T-helper 17 cell (primary cell): ENCODE measurements at places on chromosomes 3 and 15. TPM values are rescaled to one million over a fixed set of nuclear protein-coding genes. Genes with fewer than 3 reads are reported as not detected.

- no peak overlapping the region for H3K4me3 ChIP-seq
- H3K36me3 ChIP-seq, result no peaks in the 10 kb centered on the region
- no peak for DNase-seq
- H3K27ac ChIP-seq, result peak overlapping the region; percentile 41
Observed at GRCh38 chr15:62136911-62137865, 27.9 kb downstream of the C2CD4B start.

DNA sequence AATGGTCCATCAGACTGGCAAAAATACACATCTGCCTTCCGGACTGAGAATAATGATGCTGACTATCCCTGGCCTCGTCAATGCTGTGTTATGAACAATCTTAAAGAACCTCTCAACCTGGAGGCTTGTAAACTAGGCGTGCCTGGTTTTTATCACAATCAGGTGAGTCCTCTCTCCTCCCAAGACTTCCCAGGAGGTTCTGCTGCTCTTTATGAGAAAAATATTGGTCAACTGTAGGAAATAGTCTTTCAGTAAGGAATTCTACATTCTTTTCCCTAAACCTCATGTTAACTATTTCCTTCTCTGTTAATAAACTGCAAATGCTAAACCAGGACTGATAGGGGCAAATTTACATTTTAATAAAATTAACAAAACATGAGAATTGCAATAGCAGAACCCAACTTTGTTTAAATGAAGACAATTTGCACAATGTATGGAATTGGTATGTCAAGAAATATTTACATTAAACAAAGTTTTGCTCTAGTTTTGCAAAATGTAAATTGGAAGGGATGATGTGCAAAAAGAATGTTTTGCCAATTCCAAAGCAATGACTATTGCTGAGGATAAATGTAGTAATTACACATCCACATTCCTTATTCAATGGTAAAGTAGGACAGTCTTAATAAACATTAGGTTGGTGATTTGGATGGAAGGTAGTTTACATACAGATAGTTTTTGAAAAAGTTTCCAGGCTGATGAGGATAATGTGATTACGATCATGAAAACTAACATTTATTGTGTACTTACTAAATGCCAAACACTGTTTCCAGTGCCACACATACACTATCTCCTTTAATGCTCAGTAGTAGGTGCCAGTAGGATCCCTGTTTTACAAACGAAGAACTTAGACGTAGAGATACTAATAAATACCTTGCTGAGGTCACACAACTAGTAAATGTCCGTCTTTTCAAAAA is 21.1 kb downstream of the UPK1B start:
- H3K36me3 ChIP-seq, result peaks cover 6% of the 10 kb centered on the region
- H3K27me3 ChIP-seq, result peaks cover 12% of the 10 kb centered on the region
- no peak overlapping the region for H3K27ac ChIP-seq
- H3K4me1 ChIP-seq, result no peaks in the 10 kb centered on the region
- no peak for DNase-seq

The MAP3K13 gene
- total RNA-seq, result 6.8 TPM

The VEPH1 gene
- total RNA-seq, result 3.9 TPM

- H3K36me3 ChIP-seq, result no peaks in the 10 kb centered on the region
- H3K4me3 ChIP-seq, result no peak overlapping the region
- peaks cover 28% of the 10 kb centered on the region for H3K27me3 ChIP-seq
Observed at GRCh38 chr15:68767833-68768232, 52.9 kb downstream of the ANP32A start.

DNA sequence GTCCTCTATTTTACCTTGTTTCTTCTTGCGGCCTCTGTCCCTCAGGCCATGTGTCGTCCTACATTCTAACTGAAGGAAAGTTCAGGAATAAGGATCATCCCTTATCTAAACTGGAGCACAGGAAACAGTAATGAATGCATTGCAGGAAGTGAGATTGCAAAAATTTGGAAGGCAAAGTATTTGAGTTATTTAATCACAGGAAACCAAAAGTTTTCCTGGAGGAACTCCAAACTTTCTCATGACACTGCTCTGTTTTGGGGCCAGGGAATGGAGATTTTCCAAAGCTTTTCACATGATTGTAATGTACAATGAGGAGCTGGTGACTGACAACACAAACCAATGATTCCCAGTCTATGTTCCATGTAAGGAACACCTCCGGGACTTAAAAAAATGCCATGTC is 57.8 kb upstream of the PLSCR4 start:
- no peaks in the 10 kb centered on the region for H3K27me3 ChIP-seq
- H3K36me3 ChIP-seq, result no peaks in the 10 kb centered on the region
- no peaks in the 10 kb centered on the region for H3K4me1 ChIP-seq
- H3K27ac ChIP-seq, result no peak overlapping the region
